ENCODE measurements at places on chromosomes 2 and 18. TPM values are rescaled to one million over a fixed set of nuclear protein-coding genes. Genes with fewer than 3 reads are reported as not detected.

GRCh38 chr2:148998165-148998830 is 40.2 kb upstream of the LYPD6B start:
- no peak for DNase-seq

The CLEC4F gene
- polyA plus RNA-seq = 2.3 TPM

GRCh38 chr2:190996338-190996946 is 17.5 kb downstream of the STAT1 start:
- DNase-seq = peak; percentile 14

GRCh38 chr2:203811491-203812221 is 55.9 kb upstream of the CTLA4 start:
- DNase-seq = peak; percentile 98

- DNase-seq = no peak
Measured at GRCh38 chr2:38666556-38666910, 619 bp downstream of the GALM start.

DNA sequence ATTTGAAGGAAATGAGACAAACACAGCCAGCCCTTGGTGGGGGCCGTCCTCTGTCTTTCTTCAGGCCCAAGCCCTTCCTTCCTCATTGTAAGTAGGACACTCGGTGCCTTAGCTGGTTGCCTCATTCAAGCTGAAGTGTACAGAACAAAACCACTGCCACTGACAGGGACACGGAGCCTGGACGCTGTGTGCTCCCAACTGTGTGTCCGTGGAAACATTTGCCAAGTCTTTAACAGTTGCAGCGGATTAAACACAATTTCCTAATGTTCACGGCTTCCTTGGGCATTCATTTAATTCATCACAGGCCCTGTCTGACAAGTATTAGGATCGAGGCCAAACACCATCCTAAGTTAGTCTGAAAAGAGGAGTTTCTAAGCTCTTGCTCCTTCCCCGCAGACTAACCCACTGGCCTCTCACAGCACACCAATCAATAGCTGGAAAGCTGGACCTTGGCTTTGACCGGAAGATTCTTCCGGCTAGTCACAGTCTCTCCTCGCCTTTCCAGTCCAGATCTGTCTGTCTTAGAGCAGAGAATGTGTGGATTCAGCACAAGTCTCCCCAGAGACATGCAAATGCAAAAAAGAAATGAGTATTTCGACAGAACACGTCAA is 68.7 kb upstream of the ACSL3 start:
- peak; percentile 78 for DNase-seq

DNA sequence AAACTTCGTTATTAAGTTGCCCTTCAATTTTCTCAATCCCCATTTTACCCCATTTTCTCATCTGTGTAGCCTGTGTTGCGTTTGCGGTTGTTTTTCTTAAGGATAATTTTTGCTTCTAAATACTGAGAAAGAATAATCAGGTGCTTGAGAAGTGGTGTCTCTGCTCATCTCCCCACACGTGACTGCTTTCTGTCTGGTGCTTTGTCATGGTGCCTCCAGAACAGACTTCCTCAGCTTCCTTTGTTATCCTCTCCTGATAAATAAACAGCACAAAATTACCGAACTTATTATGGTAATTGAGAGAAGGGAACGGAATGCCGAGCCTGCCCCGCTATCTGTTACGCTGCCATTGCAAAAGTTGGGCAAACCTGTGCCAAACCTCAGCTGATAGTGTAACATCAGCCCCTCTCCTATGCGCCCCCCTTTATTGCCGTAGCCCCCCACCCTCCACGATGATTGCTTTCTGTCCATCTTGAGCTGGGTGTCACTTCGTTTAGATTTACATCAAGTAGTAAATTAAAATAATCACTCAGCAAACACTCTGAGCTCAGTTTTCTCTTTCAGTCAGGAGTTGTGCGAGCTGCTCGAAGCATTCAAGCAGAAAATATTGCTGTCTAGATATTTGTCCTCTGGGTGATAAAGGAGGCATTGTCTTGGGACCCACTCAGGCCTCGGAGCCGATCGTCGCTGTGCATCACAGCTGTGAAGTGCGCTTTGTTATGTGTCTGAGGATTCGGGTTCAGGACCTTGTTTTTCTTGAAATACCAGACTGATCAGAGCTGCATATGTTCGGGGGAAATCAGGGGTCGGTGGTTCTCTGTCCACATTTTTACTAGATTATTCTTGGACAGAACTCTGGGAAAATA is 1008.5 kb upstream of the FANCL start:
- no peak for DNase-seq

GRCh38 chr2:219473511-219473910 is 25.2 kb upstream of the GMPPA start:
- DNase-seq = no peak

DNA sequence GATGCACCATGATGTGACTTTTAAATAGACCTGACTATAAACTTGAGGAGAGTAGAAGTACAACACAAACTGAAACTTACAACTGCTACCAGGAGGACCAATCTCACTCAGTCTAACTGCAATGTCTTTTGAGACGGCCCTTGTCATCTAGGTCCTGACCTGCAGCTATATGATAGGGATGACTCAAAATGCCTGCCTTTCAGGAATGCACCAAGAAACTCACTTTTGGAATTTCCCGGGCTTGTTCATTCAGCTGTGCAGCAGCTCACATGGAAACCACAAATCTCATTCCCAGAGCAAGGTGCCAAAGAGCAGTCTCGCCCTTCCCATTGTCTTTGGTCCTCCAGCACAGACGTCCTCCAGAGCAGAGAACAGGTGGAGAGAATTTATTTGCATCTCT is 113.7 kb downstream of the SPOPL start:
- no peak for DNase-seq

The INPP1 gene
- 13.3 TPM for polyA plus RNA-seq

DNA sequence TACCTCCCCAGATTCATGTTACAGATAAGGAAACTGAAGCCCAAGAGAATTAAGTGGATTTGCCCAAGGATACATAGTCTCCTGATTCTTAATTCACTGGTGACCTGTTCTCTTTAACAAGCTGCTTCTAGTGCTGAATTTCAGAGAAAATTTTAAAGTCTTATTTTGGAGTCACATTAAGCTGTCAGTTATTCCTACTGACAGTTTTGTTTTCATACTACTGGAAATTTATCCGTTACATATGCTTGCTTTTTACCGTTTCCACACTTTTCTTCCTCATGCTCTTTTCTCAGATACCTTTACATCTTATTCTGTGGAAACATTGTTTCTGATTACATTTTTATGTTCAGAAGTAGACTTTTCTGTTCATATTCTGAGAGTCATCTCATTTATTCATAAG is 1.3 kb downstream of the MOB4 start:
- DNase-seq = no peak

DNA sequence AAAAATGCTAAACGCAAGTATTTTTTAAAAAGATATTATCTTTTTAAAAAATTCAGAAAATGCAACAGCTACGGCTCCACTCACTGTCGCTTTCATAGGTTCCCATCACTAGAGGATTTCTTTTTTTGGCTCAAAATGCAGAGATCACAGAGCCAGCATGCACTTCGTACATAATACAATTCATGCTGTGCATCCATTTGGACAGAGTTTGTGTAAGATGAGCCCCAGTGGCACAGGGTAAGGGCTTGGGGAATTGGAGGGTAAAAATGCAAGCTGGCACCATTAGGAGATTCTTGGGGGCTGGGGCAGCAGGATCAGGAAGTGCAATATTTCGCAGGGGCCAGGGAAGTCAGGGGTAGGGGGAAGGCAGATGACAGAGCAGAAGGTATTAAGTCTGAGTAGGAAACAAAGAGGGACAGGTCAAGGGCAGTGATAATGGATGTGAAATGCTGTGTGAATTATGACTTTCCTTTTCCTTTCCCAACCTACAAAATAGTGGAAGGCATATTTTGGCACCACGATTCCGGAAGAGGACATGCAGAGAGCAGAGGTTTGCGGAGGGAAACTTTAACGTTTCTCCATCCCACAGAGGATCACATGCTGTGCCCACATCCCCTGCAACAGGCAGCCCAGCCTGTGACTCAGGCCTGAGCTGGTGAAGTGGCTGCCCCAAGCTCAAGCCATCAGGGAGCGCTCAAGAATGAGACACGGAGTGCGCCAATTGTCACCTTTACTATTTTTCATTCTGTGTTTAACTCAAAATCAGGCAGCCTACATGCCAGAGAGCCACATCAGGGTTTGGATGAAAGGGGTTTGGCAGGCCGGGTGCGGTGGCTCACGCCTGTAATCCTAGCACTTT is 4.7 kb downstream of the CAPG start:
- peak; percentile 97 for DNase-seq

DNA sequence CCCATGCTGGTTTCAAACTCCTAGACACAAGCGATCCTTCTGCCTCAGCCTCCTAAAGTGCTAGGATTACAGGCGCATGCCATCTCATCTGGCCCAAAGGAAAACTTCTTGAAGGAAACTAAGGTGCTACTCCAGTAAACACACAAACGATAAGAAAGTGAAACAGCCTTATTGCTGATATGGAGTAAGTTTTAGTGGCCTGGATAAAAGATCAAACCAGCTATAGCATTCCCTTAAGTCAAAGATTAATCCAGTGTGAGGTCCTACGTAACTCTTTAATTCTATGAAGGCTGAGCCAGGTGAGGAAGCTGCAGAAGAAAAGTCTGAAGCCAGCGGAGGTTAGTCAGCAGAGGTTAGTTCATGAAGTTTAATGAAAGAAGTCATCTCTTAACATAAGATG is 40.8 kb upstream of the POTEE start:
- no peak for DNase-seq

The RFTN2 gene
- not detected for polyA plus RNA-seq

DNA sequence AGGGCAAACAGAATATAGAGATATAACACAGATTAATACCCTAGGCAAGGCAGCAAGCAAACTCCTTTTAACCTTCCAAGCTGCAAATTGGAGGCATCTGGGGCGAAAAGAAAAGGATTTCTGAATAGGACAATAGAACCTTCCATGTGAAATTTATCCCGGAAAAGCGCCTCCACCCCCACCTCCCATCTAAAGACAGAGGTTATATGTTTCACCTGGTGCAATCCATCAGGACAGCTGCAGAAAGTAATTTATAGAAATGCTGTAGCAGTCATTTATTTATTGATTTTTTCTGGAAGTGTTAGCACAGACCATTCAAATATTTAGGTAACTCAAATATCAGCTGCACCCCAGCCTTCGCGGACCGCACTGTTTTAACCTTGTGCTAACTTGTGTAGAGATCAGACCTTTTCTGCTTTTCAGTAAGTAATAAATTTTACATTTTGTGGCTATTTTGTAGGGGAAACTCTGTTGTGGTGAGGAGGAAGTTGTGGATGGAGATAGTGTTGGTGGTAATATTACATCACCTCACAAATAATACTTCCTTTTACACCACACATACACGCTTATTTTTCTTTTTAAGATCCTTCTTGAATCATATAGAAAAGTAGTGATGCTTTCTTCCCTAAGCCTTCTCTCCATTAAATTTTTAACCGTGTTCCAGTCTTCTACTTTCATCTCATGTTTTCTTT is 919.3 kb upstream of the CDH2 start:
- peak; percentile 29 for DNase-seq

The OTOS gene
- polyA plus RNA-seq = not detected

The CDC42EP3 gene
- polyA plus RNA-seq = 272 TPM

- no peak for DNase-seq
Measured at GRCh38 chr2:3185256-3185655, 192.4 kb downstream of the EIPR1 start.

The EHBP1 gene
- polyA plus RNA-seq = 4.2 TPM

- no peak for DNase-seq
Measured at GRCh38 chr2:204681412-204681811, 136.1 kb downstream of the PARD3B start.

- no peak for DNase-seq
Measured at GRCh38 chr2:8003462-8004075, 678.3 kb upstream of the ID2 start.

GRCh38 chr2:113072584-113072983 is 4.8 kb downstream of the IL1F10 start:
- DNase-seq = no peak

The EFEMP1 gene
- polyA plus RNA-seq = not detected

The SULT1C2 gene
- polyA plus RNA-seq = not detected

GRCh38 chr2:98759338-98759737 is 28.4 kb upstream of the MGAT4A start:
- DNase-seq = peak; percentile 32

DNA sequence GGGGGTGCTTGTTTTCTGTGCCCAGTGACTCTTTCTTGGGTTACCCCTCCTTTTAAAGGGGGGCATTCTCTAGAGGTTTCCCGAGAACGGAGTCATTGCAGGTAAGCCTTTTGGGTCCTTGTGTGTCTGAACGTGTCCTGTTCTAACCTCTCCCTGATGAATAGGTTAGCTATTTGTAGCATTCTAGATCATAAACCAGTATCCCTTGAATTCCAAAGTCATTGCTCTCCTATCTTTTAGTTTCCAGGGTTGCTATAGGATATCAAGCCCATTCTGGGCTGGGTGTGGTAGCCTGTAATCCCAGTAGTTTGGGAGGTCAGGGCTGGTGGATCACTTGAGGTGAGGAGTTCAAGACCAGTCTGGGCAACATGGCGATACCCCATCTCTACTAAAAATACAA is 65.9 kb upstream of the YWHAQ start:
- no peak for DNase-seq

DNA sequence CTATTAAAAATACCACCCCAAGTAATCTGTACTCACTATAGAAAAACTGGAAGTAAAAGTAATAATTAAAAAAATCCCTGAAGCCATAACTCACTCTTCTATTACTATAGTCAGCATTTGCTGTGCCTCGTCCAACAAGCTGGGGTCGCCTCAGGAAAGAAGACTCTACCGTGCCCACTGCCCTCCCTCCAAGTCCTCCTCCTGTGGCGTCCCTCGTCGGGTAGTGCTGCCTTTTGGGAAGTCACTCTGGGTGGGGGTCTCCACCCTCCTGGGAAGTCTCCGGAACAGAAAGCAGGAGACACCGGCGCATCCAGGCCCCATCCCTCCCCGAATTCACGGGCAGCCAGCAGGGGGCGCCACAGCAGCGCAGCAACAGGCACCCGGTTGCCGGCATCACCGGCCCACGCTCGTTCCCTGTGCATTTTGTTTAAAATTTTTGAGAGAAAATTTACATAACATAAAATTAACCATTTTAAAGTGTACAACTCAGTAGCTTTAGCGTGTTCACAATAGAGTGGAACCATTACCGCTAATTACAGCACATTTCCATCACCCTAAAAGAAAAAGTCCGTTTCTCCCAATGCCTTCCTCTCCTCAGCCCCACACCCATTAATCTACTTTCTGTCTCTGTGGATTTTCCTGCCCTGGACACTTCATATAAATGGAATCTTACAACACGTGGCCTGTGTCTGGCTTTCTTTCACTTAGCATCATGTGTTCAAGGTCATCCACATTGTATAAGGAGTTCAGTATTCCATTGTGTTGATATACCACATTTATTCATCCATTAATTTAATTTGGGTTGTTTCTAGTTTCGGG is 62.2 kb downstream of the ADNP2 start:
- DNase-seq = no peak

The ACVR1C gene
- polyA plus RNA-seq = not detected
